CD4-positive, alpha-beta T cell treated with Interleukin-6 at 100 ng/mL for 8 hours (primary cell): ENCODE measurements at places on chromosomes 13 and 19.

DNA sequence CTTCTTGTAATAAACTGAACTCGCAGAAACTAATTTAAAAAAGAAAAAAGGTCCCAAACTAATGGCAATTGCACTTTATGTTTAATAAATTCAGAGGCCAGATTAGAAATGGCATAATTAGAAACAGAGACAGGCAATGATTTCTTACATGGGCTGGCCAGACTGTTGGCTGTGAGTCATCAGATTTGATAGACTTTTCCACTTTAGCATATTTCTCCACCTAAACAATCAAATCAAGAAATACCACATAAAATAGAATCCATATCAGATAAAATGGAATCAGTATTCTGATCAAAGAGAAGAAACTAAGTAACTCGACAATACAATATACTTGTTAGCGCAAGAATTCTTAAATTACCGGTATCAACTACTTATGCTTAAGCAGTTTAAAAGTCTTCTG, 29.0 kb downstream of the EXOSC8 start:
- no peak for DNase-seq

DNA sequence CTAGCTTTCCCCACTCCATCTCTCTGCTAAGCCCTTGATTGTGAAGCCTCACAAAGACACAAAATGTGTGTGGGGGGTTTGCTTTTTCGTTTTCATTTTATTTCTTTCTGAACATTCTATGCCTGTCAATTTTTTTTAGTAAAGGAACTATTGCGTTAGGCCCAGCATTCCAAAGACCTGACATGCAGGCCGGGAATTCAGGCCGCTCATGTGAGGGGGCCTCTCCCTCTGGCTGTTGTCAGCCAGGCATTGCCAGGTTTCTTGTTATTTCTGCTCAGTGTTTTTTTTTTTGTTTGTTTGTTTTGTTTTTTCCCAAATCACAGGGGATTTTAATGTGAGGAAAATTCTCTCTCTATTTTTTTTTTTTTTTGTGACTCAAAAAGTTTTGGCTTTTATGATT, 10.3 kb upstream of the MEDAG start:
- DNase-seq: no peak

- no peak for DNase-seq
Measured at GRCh38 chr19:43563816-43564457, 11.4 kb downstream of the XRCC1 start.

DNA sequence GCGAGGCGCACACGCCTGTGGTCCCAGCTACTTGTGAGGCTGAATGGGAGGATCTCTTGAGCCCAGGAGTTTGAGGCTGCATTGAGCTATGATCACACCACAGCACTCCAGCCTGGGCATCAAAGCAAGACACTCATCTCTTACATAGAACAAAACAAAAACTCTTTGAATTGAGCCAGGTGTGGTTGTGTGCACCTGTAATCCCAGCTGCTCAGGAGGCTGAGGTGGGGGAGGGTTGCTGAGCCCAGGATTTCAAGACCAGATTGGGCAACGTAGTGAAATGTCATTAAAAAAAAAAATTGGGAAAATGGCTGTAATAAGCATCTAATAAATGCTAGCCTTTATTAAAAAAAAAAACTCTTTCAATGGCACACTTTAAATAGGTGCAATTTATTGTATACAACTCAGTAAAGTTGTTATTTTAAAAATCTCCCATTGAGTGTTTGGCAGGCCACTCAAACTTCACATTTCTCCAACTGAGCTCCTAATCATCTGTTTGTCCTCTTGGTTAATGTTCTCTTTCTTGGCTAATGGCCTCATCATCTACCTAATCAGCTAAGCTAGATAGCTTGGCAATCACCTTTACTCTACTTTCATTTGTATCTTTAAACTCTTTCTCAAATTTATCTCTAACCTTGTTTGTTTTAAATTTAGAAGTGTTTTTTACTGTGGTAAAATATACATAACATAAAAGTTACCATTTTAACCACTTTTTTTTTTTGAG, 28.1 kb upstream of the HMGB1 start:
- DNase-seq: no peak

GRCh38 chr13:98495627-98496478, 81.1 kb downstream of the STK24 start:
- DNase-seq: no peak

DNA sequence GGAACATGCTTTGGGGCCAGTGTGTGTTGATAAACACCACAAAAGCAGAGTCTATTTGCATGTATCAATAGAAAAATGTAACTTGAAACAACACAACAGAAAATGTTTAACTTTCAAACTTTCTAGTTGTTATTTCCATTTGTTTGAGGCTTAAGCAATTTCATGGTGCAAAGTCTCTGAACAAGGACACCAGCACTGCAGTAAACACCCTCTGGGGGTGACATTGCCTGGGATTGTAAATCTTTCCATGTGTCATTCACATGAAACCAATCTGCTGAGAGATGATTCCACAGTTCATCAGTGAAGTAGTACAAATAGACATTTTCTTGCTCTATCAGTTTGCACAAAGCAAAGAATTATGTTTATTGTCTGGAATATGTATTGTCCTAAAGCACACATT, 124.5 kb downstream of the ITGBL1 start:
- no peak for DNase-seq
